Renal cortex interstitium (tissue), 15 donors: ENCODE measurements at places on chromosomes 16 and 17. TPM values are rescaled to one million over a fixed set of nuclear protein-coding genes. Genes with fewer than 3 reads are reported as not detected.

The CDH13 gene
- polyA plus RNA-seq = 12.8 TPM

GRCh38 chr16:27311448-27311830 lies 2.3 kb upstream of the IL4R start:
- no peak for DNase-seq

DNA sequence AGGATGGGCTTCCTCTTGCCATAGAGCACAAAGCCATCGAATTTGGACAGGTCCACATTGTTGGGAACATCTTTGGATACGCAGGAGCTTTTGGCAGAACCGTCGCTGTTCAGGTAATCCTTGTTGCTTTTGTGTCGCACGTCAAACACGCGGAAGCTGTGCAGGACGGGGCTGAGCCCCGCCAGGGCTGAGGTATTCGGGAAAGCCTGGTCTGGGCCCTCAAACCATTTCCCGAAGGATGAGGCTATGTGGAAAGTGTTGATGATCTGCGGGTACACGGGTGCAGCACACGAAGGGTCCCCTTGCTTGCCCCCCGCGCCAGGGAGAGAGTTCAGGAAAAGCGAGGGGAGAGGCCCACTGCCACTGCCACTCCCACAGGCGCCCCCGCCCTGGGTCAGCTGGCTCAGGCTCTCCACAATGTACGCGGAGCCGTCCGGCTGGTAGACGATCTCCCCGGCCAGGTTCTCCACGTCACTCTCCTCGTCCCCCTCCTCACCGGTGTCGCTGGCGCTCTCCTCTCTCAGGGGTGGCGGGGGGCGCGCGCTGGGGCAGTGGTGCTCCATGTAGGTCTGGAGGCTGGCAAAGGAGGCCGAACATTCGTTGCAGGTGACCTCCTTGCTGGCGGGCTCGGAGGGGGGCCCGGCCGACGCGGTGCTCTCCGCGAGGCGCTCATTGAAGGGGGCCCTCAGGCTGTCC lies 88.5 kb downstream of the ZFHX3 start:
- no peak for DNase-seq

- no peak for DNase-seq
These were observed 75.5 kb downstream of the BMERB1 start for GRCh38 chr16:15509593-15510535.

DNA sequence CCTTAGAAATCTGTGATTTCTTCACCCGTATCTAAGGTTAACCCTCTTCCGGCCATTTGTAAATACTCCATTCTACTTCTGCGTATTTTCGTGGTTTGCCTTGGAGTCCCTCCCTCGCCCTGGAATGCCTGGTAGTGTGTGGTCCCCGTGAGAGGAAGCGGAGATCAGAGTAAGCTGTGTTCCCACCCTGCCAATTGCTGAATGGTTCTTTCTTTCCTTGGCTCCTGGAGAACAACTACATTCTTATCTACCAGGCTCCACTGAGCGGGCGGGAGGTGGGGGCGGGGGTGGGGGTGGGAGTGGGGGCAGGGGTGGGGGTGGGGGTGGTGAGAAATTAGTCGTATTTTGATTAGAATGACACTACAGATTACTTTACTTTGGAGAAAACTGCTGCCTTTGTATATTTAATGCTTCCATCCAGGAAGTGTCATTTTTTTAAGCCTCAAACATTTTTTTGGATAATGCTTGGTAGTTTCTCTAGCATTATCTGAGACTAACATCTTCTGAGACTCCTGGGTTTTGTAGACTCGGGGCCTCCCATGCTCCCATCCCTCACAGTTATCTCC lies 20.9 kb upstream of the FASN start:
- no peak for DNase-seq

GRCh38 chr17:50471009-50471905 lies 2.6 kb upstream of the CHAD start:
- DNase-seq = no peak

GRCh38 chr17:68101987-68102314 lies 66.4 kb downstream of the KPNA2 start:
- no peak for DNase-seq

- DNase-seq = no peak
These were observed 26.5 kb upstream of the ZNF469 start for GRCh38 chr16:88356124-88356726.

- DNase-seq = no peak
These were observed 46.5 kb upstream of the GSE1 start for GRCh38 chr16:85566561-85567100.

The KRT9 gene
- not detected for polyA plus RNA-seq

- DNase-seq = no peak
These were observed 7.4 kb downstream of the PRCD start for GRCh38 chr17:76547183-76547641.

GRCh38 chr17:55624772-55625433 lies 97.8 kb downstream of the TMEM100 start:
- no peak for DNase-seq

The ZG16B gene
- 0.70 TPM for polyA plus RNA-seq

GRCh38 chr17:39118674-39119419 lies 32.6 kb downstream of the PLXDC1 start:
- DNase-seq = no peak

The ZNF778 gene
- polyA plus RNA-seq = 6.9 TPM

DNA sequence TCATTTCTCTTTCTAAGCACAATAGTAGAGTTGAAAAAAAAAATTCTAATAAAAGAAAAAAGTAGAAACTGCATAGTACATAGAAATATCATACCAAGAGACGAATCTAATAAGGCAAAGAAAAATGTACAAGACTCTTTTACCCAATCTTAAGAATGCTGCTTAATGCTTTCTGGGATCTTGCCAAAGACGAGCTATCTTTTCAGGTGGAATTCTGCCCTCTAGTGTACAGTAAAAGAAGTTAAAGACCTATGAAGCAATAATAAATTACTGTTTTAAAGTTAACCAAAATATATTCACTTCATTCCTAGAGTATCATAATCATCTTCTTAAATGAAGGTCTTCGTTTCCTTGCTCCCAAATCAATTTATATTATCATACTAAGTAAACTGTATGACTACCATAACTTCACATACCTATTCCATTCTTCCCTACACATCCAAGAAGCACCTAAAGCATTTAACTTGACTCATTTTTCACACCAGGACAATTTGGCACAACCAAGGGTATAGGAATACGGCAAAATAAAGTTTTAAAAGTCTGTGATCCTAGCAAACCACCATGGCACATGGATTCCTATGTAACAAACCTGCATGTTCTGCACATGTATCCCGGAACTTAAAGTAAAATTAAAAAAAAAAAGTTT lies 47.7 kb downstream of the CFDP1 start:
- peak; percentile 53 for DNase-seq

DNA sequence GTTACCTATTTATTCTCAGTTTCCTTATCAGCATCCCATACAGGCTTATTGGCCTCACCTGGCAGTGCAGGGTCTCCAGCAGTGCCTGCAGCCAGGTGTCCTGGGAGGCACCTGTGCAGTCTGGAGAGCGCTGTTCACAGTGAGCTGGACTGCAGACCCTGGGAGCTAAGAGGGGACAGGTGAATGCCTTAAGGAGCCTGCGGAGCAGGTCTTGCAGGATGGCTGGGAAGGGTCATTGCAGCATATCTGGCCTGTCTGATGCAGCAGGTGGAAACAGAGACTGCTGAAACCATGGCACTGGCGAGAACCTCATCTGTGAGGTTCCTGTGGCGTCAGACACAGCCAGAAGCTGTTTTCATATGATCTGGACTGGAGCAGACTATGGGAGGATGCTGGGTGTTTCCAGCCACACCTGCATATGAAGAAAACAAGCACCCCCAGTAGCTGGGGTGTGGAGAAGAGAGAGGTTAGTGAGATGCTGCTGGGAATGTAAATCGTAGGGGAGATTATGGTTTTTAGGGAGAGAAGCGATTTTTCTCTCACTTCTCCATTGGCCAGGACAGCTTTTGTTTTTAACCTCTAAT lies 77.0 kb downstream of the NTN1 start:
- DNase-seq = no peak

DNA sequence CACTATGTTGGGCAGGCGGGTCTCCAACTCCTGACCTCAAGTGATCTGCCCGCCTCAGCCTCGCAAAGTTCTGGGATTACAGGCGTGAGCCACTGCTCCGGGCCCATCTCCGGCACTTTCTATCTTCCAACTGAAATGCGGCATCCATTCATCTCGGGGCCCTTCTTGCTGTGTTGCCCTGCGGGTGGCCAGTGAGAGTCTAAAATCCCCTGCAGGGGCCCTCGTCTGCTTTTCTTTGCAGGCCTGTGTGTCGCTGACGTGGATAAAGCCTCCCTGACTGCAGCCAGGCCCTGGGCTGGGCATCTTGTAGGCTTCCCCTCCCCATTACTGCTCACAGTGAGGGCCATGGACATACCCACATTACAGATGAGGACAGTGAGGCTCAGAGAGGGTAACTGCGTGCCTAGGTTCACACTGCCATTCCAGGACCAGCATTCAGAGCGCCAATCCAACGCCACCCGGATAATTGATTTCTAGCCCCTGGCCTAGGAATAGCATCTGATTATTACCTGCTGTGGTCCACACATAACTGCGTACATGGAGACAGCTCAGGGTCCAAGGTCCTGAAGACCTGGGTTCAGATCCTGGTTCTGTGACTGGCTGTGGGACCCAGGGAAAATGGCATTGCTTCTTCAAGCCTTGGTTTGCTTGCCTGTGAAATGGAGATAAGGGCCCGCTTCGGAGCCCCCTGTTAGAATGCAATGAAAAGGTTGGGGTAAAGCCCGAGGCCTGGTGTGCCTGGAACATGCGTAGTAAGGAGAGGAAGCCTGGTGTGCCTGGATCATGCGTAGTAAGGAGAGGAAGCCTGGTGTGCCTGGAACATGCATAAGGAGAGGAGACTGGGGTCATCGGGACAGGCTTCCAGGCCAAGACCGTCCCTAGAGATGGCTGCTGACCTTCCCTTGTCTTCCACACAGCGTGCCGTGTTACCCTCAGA lies 25.0 kb downstream of the CRISPLD2 start:
- DNase-seq = no peak

The UBE2G1 gene
- polyA plus RNA-seq = 57.9 TPM

The ZNF597 gene
- 3.7 TPM for polyA plus RNA-seq
